ENCODE measurements at places on chromosomes 12 and 14.
A peak's percentile ranks its signal among the peaks of the same experiment; 100 is the strongest.

GRCh38 chr12:113230315-113231234, 9.3 kb downstream of the TPCN1 start:
- no peak for DNase-seq

DNA sequence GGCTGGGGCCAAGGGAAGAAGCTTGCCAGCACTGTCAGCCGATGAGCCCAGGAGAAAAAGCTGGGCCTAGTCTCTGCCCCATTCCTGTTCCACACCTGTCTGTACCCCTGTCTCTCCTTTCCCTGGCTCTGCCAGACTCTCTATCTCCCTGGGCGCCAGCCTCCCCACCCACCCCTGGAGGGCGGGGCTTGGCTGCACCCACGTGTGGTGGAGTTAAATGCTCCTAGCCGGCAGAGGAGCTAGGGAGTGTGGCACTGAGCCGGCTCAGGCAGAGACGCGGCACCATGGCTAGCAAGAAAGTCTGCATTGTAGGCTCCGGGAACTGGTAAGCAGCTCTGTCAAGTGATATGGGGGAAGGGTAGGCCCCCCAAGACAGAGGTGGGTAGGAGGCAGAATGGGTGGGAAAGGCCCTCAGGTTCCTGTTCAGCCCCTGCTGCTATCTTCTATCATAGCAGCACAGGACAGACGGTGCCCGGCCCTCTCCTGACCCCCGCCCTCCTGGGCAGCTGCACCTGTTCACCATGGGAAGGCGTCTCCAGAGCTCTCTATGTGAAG, at the start of gene GPD1:
Gene GPD1 (plus strand): TSS at position 242 of the 555 bp plus-strand sequence. CDS start 43 bp downstream, at position 285.
- no peak for DNase-seq

- no peak for DNase-seq
Observed at GRCh38 chr14:35879151-35879648, 53.1 kb downstream of the BRMS1L start.

- DNase-seq: no peak
Observed at GRCh38 chr14:105602243-105602750, 75.9 kb downstream of the TMEM121 start.

DNA sequence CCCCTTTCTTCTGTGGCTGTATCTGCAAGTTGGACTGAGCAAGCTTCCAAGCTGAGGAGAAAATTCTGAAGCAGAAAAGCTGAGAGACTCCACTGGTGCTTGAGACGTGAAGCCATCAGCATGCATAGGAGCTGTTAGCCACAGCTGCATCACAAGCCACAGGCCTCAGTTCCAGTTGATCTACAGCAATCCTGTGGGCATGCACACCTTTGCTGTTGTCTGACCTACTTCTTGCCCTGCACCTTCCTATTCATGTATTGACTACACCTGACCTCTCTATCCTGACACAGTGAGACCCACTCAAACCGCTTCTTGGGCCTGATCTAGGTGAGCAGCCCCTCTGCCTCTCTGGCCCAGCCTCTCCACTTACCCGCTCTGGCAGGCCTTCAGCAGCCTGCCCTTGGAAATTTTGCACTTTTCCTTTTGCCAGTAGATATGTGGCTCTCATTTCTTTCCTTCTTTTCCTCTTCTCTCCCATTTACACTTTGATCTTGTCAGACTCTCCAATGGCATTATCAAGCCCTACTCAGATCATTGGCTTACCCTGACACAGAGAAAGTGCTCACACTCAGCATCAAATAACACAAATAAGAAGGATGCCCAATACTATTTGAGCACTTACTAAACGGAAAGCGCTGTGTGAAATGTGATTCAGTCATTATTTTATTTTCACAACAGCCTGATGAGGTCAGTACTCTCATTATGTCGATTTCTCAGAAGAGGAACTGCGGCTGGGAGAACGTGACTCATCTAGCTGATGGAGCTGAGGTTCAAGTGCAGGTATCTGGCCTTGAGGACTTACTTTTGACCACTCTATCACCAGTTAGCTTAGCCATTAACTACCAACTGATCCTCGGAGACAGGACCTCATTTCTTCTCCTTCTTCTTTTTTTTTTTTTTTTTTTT, 21.9 kb upstream of the PTGR2 start:
- DNase-seq: peak; percentile 15

GRCh38 chr12:106739815-106740530, 34.5 kb upstream of the RIC8B start:
- DNase-seq: no peak

DNA sequence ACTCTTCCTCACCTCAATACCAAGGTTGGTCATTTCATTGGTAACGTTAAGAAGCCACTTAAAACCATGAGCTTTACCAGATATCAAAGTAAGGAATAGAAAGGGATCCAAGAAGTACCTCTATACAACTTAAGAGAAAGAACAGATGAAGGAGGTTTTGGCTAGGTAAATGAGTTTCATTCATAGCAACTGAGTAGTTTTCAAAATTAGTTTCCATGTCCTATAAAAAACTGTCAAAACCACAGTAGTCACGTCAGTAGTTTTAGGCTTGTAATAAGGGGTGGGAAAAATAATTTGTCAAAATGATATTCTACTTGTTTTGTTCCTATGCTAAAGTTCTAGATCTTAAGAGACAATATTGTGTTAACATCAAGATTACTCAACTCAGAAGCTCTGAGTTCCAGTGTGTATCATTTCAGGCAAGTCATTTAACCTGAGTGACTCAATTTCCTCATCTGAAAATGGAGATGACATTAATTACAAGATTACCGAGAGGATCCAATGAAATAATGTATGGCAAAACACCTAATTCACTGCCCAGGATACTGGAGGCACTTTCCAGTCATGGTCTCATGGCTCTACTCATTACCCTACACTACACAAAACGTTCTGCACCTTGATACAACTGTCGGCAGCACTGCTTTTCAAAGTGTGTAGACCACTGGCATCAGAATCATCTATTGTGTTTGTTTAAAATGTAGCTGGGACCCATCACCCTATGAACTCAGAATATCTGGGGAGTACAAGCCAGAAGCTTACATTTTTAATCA, 24.1 kb upstream of the SLC6A13 start:
- no peak for DNase-seq

GRCh38 chr14:83269583-83269982, 1735.9 kb upstream of the SEL1L start:
- DNase-seq: no peak

- DNase-seq: no peak
Observed at GRCh38 chr12:49563951-49564685, 3.8 kb downstream of the MCRS1 start.

DNA sequence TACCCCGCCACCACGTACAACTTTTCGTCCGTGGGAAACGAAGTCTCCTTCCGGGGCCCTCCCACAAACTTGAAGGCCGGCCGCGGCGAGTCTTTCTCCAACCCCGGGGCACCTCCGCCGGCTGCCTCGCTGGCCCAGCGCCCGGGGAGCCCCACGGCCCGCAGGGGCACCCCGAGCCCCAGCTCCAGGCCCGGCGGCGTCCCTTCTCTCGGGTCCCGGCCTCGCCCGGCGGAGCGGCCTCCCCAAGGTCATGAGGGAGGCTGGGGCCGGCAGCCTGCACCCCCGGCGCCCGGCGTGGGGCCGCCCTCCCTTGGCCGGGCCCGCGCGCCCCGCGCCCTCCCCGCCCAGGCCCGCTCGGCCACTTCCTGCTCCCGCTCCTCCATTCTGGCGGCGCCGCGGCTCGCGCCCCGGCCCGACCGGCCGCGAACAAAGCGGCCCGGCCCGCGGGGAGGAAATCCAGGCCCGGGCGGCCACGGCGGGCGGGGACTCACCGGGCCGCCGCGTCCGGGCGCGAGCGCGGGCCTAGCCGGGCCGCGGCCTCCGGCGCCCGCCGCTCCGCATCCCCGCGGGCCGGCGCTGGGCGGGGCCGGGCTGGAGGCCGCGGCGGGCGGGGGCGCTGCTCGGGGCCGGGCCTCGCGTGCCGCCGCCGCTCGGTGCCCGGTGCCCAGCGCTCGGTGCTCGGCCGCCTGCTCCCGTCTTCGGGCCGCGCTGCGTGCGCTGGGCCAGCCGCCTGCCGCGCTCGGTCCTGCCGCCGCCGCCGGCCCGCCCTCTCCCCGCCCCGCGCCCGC, at the start of gene AKT1:
Gene AKT1 (minus strand): TSS at position 756 of the 788 bp plus-strand sequence. CDS start 3,105 bp downstream, outside the sequence.
- no peak for DNase-seq

DNA sequence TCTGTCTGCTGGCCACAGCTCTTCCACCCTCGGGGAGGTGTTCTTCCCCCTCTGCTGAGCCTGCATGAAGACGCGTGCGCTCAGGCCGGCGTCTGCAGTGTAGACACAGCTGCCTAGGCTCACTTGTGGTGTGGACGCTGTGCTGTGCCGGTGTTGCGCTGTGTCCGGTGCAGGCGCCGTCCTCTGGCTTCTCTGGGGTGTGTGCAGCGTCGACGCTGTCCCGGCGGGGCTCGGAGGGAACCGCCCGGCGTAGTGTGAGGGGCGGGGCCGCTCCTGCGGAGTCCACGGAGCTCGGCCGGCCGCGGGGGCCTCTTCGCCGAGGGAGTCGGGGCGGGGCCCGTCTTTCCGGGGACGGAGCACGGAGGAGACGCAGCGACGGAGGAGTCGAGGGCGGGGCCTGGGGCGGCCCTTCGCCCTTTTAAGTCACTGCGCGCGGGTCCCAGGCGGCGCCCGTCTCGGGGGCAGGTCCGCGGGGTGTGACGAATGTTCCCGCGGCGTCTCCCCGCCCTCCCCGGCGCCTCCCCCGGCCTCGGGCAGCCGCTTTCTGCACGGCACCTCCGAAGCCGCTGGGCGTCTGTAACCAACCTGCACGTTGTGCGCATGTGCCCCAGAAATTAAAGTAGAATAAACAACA, 45.2 kb downstream of the NOC4L start:
- DNase-seq: peak; percentile 89

DNA sequence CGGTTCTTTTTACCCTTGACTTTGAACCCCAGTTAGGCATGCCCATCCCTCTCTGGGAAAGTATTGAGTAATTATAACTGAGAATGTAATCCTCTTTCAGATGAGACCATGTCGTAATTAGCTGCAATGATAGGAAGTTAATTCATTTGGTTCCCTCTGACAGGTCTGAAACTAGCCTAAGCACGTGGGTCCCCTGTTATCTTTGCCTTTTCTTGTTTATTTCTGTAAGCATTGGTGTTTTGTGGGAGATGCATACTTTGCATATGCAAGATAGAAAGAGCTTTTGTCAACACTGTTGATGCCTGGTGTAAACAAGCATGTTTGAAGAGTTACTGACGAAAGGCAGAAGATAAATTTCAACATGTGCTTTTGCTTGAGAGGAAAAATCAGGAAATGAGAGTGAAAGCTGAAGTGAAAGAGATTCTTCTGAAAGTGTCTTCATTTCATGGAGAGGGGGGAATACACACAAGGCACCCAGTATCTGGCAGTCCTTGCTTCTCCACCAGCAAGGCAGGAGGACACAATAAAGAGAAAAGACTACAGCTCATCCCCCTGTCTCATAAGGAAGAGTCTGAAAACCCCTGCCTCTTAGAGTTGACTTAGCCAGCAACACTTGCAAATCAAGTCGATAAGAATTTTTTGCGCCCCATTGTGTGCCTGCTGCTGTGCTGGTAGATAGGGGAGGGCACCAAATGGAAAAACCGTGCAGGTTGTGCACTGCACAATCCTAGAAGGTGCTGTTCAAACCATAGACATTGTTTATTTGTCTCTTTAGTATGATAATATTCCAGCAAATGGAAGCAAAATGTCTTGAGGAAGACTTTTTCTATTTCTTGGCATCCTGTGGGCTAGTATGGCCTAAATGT, 77.8 kb downstream of the SLC24A4 start:
- DNase-seq: no peak

- no peak for DNase-seq
Observed at GRCh38 chr14:96631621-96632362, 129.6 kb downstream of the PAPOLA start.

- DNase-seq: no peak
Observed at GRCh38 chr14:36295642-36296627, 24.5 kb downstream of the MBIP start.

- DNase-seq: no peak
Observed at GRCh38 chr14:54803926-54804537, 98.6 kb downstream of the GCH1 start.

DNA sequence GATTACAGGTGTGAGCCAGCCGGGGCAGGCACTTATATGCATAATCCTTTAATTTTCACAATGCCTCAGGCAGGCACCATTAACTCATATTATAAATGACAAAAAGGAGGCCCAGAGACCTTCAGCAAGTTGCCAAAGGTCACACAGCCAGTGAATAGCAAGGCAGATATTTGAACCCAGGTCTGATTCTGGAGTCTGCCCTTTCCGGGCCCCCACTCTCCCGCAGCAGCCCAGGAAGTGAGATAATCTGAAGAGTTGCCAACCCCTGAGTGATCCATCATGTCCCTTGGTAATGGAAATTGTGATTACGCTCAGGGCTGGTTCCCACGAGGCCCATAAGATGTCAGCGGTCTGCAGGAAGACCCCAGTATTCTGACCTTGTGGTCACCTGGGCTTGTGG, 95.3 kb upstream of the MED13L start:
- no peak for DNase-seq

GRCh38 chr14:68692916-68693771, 99.7 kb downstream of the ZFP36L1 start:
- no peak for DNase-seq

DNA sequence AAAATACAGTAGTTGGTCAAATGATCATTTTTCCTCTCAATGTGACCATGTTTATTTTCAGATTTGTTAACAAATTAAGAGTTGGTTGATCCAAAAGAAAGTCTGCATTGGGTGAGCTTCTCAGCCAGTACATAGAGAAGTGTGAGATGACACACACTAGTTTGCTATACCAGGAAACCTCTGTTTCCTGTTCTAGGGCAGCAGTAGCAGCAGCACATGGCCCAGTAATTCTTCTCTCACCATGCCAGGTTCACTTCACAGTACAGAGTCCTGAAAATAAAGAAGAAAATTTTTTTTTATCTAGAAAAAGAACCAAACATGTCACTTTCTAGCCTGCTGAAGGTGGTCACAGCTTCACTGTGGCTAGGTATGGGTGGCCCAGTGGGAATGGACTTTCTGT, 250.2 kb upstream of the OR4E1 start:
- peak; percentile 12 for DNase-seq

GRCh38 chr14:21264025-21264801, 5.0 kb downstream of the HNRNPC start:
- DNase-seq: no peak

DNA sequence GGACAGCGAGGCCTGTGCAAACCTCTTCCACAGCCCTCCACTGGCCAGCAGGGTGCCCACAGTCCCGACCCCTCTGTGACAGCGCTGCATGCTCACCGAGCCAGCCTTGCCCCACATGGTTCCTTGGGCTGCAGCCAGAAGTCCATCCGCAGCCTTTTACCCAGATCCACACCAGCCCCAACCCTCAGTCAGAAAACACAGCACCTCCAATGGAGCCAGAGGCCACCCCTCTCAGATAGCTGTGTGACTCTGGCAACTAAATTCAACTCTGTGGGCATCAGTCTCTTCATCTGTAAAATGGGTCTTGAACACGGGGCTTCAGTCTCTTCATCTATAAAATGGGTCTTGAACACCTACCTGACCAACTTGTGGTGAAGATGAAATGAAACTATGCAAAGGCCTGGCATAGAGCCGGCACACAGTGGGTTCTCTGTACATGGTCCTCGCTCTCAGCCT, 38.0 kb downstream of the NFKBIA start:
- no peak for DNase-seq

DNA sequence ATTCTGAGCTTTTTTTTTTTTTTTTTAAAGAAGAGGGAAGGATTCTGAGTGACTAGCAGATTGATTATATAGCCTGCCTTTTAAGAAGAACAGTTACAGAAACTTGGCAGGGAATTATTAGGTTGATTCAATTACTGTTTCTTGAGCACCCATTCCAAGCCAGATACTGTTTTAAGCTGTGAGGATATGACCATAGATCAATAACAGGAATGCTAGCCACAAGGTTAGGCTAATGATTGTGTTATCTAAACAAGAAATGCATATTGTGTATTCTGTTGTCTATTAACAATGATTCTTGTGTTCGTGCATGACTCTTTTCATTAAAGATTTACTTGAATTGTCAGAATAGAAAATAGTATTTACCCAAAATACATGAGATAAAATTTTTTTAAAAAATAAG, 67.1 kb downstream of the PRORP start:
- no peak for DNase-seq
